ENCODE measurements at places on chromosomes 12 and 14.

DNA sequence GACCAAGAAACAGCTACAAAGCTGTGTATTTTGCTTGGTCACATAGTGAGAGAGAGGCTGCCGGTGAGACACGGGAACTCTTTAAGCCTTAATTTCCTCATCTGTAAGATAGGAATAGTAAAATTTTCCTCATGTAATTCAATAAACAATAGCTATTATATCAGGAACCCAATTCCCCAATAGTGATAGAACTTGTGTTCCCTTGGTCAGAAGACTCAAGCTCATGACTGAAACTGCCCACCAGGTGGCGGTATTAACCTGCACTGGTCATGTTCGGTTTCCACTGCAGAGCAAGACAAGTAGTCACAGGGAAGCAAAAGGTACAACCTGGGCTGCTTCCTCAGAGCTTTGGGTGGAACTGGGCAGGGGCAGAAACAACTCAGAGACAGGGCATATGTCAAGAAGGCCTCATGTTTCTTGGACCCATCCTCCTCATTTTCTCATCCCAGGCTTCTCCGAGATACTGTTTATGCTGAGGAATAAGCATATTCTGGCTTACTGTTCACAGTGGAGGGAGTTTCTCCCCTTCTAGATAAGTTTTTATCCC lies 4.2 kb upstream of the AJUBA start:
- DNase-seq: peak; percentile 84

DNA sequence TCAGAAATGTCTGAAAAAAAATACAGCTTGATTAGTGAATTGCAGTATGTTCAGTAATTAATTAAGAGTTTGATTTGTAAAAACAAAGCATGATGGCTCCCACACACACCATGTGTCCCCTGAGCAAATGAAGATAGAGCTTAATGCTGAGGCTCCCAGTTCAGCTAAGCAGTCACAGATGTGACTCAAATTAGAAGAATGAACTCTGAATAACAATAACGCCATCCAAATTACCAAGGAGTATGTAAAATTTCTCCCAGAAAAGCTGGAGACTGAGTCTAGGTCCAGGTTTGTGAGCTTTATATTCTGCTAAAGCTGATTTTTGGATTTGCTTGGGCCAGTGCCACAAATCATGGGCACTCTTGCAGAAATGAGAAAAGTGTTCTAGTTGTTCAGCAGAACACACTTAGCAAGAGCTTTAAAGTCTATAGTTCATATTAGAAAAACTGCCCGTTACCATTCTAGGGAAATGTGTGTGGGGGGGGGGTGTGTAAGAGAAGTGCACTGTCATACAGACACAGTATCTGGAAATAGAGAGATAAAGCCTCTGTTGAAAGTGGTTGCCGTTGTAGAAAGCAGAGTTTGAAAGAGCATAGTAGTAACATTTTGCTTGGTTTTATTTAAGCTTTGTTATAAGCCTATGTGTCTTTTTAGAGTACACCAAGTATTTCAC lies 253.1 kb downstream of the BCAT1 start:
- DNase-seq: no peak

- DNase-seq: no peak
These were observed 46.3 kb upstream of the HECTD1 start for GRCh38 chr14:31253746-31254471.

DNA sequence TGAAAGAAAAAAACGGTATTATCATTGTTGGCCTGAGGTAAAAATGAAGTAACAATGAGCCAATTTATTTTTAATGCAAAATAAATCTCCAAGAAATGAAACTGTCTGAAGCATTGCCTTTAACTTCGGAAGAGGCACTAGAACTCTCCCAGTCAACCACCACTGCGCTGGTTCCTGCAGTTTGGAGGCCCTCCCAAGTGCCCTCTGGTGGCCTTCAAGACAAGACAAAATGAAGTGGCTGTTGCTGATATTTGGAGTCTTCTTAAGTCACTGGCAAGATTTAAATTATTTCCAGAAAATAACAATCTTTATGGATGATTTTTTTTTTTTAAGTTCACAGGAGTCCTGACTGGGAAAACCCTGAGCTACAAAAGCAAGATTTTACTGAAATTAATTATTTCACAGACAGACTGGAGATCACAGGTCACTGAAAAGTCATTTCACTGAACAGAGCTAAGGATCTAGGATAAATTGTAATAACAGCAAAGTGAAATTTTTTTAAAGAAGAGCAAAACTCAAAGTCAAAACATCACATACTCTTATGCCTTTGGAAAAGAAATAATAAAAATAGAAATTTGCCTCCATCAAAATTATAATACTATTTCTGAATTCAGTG lies 58.2 kb downstream of the DICER1 start:
- DNase-seq: peak; percentile 7

DNA sequence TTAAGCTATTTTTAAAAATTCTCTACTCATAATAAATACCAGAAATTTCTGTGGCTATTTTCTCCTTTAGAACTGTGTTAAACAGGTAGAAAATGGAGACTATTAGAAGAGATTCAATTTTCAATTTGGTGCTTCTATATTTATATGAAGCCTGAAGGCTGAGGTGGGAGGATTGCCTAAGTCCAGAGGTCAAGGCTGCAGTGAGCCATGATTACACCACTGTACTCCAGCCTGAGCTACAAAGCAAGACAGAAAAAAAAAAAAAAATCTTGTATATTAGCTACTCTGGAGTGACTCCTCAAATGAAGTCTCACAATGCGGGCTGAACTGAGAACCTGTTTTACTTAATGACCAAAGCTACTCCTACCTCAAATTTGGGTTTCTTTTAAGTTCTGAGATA lies 9.8 kb upstream of the DPF3 start:
- DNase-seq: no peak

DNA sequence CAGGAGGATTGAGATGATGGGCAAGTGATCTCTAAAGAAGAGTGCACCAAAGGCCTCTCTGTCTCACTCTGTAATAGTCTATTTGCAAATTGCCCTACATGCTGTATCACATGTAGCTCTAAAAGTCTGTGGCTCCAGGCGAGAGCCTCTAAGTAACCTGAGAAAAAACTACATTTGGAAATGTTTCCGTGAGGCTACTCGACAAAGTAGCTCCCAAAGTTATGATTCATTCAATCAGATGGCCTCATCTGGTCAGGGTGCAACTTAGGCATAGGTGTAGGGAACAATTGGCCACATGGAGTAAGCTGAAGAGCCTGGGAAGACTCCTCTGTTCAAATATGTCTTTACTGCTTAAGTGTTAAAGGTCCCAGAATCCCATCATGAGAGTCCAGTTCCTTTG lies 155.4 kb upstream of the PLEKHG7 start:
- no peak for DNase-seq

- DNase-seq: no peak
These were observed 108.5 kb upstream of the MAX start for GRCh38 chr14:65210822-65211182.

- DNase-seq: no peak
These were observed 636.1 kb downstream of the TMTC2 start for GRCh38 chr12:83322809-83323208.

DNA sequence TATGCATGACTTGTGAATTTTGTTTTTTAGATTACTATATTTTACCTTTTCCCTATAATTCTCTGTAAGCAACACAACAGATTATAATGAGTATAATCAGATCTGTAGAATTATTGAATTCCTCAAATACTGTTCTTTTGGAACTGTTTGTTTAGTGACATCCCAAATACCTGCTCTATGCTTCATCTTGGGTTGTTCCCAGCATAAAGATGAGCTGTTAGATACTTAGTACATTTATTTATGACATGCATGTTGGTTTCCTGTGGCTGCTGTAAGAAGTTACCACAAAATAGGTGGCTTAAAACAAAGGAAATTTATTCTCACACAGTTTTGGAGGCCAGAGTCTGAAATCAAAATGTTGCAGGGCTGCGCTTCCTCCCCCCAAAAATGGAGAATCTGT lies 78.4 kb downstream of the PTPRR start:
- DNase-seq: no peak

DNA sequence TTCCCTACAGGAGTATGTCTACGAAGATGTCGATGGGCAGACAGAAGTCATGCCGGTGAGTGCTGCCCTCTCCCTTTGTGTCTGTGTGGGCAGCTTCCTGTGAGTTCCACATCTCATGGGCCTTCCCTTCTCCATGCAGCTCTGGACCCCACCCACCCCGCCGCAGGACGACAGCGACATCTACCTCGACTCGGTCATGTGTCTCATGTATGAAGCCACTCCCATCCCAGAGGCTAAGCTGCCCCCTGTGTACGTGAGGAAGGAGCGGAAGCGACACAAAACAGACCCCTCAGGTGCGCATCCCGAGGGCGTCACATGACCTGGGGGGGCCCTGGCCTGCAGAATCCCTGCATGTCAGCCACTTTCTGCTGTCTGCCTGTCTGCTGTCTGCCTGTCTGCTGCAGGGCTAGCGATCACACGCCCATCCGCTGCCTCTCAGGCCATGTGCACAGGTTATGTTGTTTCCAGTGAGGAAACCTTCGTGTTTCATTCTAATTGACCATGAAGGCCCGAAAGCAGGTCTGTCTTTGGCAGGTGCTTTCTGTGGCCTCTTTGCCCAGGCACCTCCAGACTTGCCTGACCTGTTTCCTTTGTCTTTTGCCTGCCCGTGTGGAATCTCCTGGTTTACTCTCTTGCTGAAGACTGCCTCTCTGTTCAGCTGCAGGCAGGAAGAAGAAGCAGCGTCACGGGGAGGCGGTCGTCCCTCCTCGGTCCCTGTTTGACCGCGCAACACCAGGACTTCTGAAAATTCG lies 95.1 kb downstream of the EP400 start:
- DNase-seq: no peak

- DNase-seq: no peak
These were observed 221.0 kb downstream of the PTPRO start for GRCh38 chr12:15543347-15543746.

DNA sequence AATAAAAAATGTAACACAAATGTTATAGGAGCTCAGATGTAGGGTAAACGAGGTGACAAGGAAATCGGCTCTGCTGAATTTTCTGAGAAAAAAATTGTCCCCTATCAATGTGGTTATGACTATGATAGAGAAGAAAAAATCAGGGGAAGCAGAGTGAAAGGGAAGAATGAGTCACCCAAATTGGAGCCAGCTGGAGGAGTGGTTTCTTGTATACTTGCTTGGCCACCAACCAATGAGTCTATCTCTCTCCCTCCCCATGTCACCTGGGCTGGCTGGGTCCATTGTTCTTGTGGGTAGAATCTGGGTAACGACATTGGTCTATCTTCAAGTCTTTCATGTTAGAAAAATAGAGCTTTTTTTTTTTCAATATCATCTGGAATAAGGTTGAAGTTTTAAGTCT lies 196.6 kb upstream of the FLRT2 start:
- DNase-seq: no peak

GRCh38 chr12:123991372-123991951 lies 18.4 kb downstream of the ZNF664 start:
- DNase-seq: no peak

DNA sequence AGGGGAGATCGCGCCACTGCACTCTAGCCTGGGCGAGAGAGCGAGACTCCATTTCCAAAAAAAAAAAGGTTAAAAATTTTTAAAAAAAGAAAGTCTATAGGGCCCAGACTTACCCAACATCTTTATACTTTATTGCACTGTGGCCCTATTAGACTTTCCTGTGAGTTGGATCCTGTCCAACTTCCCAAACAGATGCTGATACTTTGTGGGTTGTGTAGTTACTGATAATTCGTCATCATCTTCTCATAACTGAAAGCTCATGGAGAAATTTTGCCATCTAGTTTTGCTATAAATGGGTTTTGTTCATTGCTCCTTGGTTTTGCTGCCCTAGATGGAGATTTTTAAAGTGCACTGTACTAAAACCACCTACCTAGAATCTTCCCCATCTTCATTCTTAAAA lies 31.1 kb downstream of the APOBEC1 start:
- DNase-seq: no peak

- peak; percentile 79 for DNase-seq
These were observed at the start of gene GLIPR1 for GRCh38 chr12:75480469-75480949. Gene GLIPR1 (plus strand): TSS chr12:75480755. CDS start chr12:75480881, 126 bp downstream.

DNA sequence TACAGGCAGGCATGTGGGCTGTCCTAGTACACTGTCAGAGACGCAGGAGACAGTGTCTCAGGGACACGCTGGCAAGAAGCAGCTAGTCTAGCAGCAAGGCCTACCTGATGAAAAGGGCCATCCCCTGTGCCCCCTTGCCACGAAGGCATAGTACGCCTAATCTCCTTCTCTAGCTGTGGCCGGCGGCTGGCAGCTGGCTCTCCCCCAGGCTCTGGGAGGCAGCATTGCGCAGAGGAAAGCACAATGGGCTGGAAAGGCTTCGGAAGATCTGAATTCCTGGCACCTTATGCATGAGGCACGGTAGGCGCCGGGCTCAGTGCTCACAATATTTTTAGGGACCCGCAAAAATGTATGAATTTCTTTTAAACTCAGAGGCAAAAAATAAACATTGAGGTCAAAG lies 16.0 kb upstream of the PLEKHH1 start:
- no peak for DNase-seq

GRCh38 chr14:99100497-99101270 lies 171.3 kb downstream of the BCL11B start:
- DNase-seq: no peak

GRCh38 chr14:70981000-70981952 lies 74.0 kb downstream of the PCNX1 start:
- DNase-seq: no peak

- no peak for DNase-seq
These were observed 682 bp downstream of the CREBL2 start for GRCh38 chr12:12612358-12612757.
